ENCODE measurements at places on chromosomes 2 and 18.

- no peak for DNase-seq
Observed at GRCh38 chr18:11808001-11808855, 43.0 kb upstream of the CHMP1B start.

GRCh38 chr2:635687-636621 is 41.3 kb downstream of the TMEM18 start:
- no peak for DNase-seq

GRCh38 chr2:42101206-42102023 is 53.6 kb downstream of the PKDCC start:
- DNase-seq: no peak

DNA sequence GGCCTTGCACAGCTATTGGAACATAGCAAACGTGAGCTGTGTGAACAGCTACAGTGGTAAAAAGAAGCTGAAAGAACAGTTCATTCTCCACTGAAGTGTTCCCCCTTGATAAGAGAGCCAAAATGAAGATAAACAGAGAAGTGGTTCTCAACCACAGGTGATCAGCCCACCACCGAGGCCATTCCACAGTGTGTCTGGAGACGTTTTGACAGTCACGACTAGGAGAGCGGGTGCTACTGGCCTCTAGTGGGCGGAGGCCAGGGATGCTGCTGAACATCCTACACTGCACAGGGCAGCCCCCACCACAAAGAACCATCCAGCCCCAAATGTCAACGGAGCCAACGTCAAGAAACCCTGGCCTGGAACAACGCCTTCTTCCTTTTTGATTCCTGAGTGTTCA is 38.4 kb downstream of the ADCY3 start:
- no peak for DNase-seq

GRCh38 chr18:47409519-47409918 is 158.1 kb upstream of the SKOR2 start:
- no peak for DNase-seq

DNA sequence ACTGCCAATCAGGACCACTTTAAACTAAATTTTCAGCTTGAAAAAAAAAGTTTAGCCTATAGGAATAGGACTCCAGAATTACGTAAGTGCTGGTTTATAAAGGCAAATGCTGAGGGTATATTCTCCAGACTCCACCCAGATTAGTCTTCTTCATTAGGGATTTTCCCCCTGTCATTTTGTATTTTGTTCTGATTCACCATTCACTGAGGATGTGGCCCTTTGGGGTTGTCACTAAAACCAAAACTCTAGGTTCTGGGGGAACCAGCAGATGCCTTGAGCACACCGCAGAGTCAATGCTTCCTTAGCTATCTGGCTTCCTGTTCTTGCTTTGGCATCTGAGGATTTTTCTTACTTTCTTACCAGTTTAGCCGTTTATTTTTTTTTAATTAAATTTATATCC is 10.5 kb downstream of the SCYGR4 start:
- no peak for DNase-seq
